ENCODE measurements at places on chromosomes 12 and 14.

DNA sequence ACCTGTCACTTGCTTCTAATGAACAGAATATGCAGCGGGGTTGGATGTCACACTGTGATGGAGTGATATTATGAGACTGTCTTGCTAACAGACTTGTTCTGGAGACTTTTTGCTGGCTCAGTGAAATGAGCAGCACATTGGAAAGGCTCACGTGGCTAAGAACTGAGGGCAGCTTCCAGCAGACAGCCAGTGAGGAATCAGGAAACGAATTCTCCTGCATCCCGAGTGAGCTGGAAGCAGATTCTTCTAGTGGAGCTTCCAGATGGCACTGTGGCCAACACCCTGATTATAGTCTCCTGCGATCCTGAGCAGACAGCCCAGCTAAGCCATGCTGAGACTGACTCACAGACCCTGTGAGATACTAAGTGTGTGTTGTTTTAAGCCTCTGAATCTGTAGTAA, 16.1 kb upstream of the TSPAN9 start:
- DNase-seq, result no peak

DNA sequence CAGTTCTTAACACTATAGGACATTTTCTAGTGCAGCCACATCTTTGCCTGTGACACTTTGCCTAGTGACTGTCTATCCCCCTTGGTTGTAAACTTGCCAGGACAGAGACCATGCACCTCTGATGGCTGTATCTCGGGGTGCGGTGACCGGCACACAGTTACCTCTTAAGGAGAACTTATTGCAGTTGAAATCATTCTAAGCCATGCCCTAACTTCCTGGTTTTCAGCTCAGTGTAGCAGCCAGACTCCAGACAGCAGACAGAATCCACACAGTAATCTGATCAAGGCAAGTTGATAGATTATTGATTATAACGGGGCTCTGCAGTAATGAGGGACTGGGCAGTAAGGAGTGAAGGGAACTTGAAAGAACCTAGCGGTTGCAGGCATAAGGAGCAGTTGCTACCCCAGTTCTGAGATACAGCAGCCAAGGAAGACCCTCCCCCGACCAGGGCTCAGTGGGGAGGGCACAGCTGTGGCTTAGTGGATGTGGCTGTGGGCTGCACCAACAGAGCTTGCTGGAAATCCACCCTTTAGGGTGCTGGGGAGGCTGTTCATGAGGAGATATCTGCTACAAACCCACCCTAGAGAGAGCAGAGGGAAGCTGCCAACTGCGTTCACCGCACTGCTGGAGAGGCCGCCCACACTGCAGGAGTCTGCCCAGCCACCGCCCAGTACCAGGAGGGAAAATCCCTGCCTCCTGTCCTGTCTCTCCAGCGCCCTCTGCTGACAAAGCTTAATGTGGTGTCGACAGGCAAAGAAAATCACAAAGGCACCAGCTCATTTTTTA, 58.2 kb upstream of the BEGAIN start:
- peak; percentile 66 for DNase-seq

- no peak for DNase-seq
These were observed 21.7 kb upstream of the SIX1 start for GRCh38 chr14:60670989-60671388.

- no peak for DNase-seq
These were observed 36.2 kb downstream of the PRMT8 start for GRCh38 chr12:3527181-3527580.

GRCh38 chr14:75186953-75187352, 10.5 kb upstream of the TMED10 start:
- DNase-seq, result no peak

GRCh38 chr14:98292191-98292590, 979.8 kb downstream of the BCL11B start:
- no peak for DNase-seq

DNA sequence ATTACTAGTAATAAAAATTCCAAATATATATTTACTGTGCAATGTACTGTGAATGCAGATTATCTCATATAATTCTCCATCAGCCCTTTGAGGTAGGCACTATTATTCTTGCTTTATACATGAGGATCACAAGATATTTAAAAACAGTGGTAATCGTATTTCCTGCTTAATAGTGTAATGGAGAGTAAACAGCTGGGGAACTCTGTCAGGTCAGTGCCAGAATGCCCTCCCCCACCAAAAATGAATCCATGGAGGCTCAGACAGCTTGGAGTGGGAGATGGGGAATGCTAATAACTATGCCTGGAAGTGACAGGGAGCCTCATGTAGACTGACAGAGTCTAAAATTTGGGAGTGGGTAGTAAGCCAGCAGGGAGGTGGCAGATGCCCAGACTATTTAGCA, 153.6 kb downstream of the PAH start:
- DNase-seq, result no peak

GRCh38 chr14:52067873-52068614, 815 bp downstream of the NID2 start:
- DNase-seq, result peak; percentile 43

DNA sequence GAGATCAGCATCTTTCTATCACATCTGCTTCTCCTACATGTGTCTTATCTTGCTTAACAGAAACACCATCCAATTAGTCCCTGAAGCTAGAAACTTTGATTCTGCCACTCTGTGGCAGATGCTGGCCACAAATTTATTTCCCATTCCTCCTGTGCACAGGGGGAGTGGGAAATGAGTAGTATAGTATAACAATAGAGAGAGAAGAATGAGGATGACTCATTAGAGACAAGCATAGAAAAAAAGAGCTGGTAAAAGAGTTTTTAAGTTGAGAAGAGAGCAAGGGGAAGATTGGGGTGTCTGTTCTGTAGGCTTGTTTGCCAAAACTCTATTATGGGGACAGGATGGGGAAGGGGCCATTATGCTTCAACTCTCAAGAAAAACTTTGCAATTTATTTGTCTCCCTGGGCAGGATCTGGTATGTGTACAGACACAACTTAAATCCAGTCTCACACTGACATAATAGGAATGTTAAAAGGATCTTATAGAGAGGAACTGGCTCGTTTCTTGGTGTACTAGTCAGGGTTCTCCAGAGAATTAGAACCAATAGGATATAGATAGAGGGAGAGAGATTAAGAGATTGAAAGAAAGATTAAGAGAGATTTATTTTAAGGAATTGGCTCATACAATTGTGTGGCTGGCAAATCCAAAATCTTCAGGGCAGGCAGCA, 142.6 kb upstream of the CPSF6 start:
- no peak for DNase-seq

DNA sequence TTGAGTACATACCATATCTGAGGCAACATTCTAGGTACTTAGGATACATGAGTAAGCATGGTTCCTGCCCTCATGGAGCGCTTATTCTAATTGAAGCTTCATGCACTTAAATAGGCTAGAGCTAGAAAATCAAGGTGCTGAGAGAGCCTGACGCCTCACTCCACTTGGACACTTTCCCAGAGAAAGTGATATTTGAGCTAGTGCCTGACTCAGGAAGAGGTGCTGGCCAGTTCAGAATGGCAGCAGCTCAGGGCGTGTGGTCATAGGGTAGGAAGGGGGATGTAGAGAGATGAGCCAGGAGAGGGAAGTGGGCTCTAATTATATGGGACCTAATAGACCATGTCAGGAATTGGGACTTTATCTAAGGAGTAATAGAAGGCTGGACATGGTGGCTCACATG, 33.3 kb downstream of the TULP3 start:
- DNase-seq, result no peak

DNA sequence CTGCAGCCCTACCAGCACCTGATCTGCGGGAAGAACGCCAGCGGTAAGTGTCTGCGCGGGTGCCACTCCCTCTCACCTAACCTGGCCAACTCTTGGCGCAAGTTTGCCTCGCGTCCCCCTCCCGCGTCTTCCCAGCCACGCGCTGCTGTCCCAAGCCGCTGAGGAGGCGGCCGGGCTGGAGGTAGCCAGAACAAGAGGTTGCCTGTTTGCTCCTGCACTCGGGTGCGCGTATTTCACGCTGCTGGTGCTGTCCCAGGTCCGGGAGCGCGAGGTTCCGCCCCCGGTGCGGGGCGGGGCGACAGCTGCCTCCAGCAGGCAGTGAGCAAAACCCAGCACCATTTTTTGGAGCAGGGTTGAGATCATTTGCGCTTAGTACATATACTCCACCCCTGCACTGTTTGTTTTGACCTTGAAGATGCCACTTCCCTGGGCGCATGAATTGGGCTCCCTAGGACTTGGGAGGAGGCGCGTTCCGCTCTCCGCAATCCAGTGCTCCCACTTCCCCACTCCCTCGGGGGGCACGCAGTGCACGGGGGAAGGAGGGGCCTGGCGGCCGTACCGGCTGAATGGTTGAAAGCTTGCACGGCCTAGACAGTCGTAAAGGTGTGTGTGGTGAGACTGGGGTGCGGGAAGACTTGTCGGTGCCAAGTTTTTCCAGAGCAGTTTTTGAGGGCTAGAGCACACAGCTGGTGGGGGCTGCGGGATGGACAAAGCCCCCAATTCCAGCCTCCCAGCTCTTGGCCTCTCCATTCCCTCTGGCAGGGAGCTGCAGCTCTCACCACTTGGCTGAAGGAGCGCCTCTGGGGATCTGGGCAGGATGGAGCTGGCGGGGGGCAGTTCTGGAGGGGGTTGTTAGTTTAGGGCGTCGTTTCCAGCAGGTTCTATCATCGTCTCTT, 226.9 kb upstream of the CRY1 start:
- peak; percentile 47 for DNase-seq

DNA sequence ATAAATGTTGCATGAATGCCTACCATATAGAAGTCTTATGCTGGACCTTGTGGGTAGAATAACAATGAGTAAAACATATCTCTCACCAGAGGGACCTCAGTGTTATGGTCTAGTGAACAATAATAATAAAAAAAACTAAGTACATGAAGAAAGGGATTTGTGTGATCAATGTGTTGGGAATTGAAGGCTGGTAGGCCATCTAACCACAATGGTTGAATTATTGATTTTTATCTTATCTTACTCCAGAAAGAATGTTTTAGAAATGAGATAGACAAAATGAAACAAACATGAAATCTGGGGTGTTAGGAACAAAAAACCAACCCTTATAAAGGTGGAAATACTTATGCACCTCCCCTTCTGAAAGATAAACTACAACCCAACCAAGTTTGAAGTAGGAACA, 243.9 kb upstream of the LRIG3 start:
- no peak for DNase-seq

DNA sequence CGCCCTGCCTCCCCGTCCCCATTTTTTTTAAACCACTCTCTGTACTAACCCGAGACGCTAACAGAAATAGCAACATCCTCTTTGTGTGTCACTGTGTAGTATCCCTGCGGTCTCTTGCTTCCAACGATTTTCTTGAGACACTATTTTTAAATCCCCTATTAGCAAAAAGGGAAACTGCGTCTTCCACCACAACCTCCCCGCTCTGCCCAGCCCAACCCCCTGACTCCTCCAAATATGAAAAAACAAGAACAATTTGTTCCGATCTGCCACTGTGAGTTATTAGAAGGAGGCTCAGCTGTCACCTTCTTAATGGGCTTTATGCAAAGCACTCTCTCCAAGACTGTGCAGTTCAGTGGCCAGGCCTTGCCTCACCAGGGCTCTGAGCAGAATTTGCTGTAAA, 76.3 kb downstream of the MAP1LC3B2 start:
- no peak for DNase-seq

- DNase-seq, result no peak
These were observed 379.0 kb downstream of the DAD1 start for GRCh38 chr14:22210026-22210425.

DNA sequence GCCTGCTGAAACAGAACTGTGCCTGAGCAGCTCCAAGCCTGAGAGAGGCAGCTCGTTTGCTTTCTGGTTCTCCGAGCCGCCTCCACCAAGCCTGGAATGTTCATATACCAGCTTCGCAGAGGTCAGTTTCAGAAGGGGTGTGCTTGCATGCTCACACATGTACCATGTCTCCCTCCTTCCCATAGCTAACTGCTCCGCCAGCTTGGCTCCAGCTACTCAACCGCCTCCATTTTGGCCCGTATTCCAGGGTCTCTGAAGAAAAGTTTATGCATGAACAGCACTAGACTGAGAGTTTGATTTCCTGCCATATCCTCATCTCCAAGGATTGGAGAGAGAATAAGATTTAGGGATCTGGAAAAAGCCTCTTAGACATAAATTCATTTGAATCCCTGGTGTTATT, 103.7 kb downstream of the SMOC1 start:
- DNase-seq, result no peak

DNA sequence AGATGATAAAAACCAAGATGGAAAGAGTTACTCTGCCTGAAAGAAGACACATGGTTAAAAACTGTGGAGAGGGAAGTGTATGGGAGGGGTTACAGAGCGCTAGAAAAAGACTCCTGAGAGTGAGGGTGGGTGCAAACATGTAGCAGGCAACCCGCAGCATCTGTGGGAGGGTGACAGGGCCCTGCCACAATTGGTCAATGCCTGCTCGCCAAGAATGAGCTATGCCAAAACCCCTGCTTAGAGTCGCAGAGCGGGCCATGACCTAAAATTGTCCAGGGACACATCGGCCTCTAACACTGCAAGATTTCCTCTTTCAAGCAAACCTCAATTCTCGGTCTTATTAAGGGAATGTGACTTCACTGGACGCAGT, 700 bp downstream of the PRKAG1 start:
- no peak for DNase-seq

DNA sequence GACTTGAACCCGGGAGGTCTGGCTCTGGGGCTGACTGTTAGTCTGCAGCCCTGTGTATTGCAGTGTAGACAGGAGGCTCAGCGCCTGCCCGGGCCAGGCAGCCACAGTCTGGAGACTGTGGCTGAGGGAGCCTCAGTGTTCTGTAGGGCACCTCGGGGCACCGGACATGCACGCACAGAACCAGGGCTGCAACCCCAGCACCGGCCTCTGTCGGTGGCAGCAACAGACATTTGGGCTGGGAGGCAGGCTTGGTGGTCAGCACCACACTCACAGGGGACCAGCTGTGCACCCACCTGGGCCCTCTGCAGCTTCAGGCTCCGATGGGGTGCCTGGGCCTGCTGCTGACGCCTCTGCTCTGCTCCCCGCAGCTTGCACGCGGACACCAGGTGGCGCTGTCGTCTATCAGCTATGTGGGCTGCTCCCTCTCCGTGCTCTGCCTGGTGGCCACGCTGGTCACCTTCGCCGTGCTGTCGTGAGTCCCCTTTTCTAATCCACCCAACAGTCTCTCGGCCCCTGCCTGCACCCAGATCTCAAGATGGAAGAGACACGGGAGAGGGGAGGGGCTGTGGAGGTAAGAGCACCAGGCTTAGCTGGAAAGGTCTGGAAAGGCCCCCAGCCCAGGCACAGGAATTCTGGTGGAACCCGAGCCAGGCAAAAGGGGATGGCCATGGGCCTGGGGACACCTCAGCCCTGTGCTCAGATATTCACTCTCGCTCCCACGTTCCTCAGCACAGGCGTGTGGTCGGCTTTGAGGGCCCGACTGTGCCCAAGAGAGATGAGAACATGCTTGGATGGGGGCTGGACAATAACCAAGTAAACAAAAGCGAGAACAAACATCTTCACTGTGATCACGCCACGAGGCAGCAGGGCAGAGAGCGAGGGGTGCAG, 151.0 kb downstream of the ADGRD1 start:
- DNase-seq, result peak; percentile 13

GRCh38 chr12:56107242-56107641, 2.9 kb downstream of the PA2G4 start:
- DNase-seq, result no peak

Data from DMS79 (cell line).